ENCODE measurements at places on chromosomes 7 and 10.

GRCh38 chr10:95279042-95279820 lies 11.6 kb downstream of the PDLIM1 start:
- no peak for DNase-seq

DNA sequence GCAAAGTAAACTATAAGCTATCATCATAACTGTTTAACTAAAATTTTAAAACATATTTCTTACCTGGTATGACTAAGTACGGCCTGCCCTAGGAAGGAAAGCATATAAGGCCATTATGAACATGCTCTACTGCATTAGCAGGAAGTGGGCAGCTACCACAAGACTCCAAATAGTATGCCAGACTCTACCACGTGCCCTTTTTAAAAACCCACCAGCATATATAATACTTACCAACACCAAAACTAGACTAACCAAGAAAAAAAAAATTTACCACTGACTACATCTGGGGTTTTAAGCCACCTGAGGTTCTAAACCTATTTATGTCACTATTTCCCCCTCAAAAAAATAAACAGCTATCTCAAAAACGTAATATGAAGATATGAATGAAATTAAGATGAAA lies 30.1 kb downstream of the NUDCD3 start:
- no peak for DNase-seq

DNA sequence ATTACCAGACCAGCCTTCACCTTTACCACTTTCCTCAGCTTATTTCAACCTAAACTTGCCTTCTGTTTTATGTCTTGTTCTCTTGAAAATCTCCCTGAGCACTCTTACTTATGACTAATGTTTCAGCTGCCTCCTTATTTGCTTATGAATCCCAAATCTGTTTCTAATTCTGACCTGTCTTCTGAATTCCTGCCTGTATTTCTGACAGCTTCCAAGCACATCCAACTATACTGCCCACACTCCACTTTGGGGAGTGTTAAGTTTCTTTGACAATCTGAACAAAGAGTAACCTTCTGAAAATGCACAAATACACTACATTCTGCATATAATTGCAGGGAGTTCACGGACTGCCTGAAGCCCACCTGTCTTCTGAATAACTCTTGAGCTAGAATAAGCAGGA lies 48.7 kb downstream of the ARMC3 start:
- no peak for DNase-seq

DNA sequence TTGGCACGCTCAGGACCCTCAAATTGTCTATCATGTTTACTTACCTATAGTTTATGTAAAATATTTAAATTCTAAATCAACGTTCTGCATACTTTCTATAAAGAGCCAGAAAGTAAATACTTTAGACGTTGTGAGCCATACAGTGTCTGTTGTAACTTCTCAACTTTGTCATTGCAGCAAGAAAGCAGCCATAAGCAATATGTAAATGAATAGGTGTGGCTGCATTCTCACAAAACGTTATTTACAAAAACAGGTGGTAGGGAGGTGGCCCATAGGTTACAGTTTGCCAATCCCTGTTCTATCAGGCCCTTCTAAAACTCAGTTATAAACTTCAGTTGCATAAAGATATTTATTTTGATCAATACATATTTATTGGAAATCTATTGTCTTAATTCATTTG lies 12.1 kb upstream of the NPY start:
- DNase-seq: no peak

DNA sequence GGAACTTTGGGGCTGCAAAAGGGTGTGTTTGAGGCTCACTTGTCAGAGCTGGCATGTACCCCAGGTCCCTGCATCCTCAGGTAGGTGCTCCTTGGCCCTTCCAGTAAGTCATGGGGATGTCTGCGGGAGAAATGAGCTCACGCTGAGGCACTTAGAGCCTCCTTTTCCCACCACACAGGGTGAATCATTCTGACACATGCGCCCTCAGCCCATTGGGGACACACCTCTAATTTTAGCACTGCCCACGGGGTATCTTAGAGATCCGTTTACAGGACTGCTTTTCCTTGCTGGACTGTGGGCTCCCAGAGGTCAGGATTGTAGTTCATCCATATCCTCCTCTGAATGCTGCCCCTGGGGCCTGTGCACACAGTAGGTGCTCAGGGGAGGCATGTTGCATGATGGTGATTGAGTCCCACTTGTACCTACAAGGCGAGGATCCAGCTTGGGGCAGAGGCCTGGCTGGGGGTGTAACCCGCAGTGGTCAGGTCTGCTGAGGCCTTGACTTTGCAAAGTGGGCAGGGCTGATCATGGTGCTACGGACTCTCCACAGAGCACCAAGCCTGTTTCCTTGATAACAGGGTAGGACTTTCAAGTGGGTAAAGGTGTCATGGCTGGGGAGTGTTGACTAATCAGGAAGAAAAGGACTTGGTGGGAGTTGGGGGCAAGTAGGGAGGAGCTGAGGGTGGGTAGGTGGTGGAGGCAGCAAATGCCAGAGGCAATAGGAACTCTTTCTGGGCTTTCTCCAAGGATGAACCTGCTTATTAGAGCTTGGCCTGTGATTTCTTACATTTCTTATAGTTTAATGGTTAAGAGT lies 5.8 kb downstream of the TSPAN15 start:
- no peak for DNase-seq

Data from AG04449 (cell line).